Uterus (tissue), 4 donors: ENCODE measurements at places on chromosomes 7 and 10.

- no peaks in the 10 kb centered on the region for H3K36me3 ChIP-seq
- no peaks in the 10 kb centered on the region for H3K27me3 ChIP-seq
- H3K4me1 ChIP-seq, result no peaks in the 10 kb centered on the region
- H3K27ac ChIP-seq, result no peak overlapping the region
Observed at GRCh38 chr10:19730907-19731217, 85.4 kb upstream of the PLXDC2 start.

DNA sequence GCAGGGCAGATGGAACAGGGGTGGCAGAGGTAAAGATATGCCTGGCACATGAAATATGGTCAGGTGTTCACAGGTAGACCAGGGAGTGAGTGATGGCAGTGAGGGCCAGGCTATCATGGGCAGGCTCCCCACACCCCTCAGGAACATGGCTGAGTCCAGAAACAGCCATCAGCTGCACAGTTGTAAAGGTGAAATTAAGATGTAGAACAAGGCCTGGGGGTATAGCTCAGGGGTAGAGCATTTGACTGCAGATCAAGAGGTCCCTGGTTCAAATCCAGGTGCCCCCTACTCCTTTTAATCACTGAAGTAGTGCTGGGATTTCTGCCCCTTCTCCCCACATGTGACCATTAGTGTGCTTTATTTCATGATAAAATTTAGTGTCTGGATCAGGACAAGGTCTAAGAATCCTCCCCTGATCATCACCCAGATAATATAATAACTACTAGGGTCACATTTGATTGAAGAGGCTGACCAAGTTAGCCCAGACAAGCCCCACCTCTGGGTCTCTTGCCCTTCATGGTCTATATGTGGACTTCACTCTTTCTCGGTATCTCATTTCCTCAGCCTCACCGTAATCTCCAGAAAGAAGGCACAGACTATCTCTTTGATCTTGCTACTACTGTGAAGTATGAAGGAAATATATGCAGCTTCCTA is 69.0 kb downstream of the ZNF783 start:
- no peak for DNase-seq
- no peaks in the 10 kb centered on the region for H3K4me1 ChIP-seq
- H3K27ac ChIP-seq, result no peak overlapping the region
- no peak overlapping the region for H3K4me3 ChIP-seq
- no peaks in the 10 kb centered on the region for H3K27me3 ChIP-seq

- no peak overlapping the region for H3K27ac ChIP-seq
- no peak overlapping the region for H3K4me3 ChIP-seq
- no peaks in the 10 kb centered on the region for H3K27me3 ChIP-seq
- no peak for DNase-seq
Observed at GRCh38 chr7:435630-436366, 83.8 kb downstream of the PDGFA start.

- no peak for DNase-seq
- H3K36me3 ChIP-seq, result no peaks in the 10 kb centered on the region
- no peaks in the 10 kb centered on the region for H3K27me3 ChIP-seq
- peak overlapping the region; percentile 39 for H3K4me3 ChIP-seq
- H3K27ac ChIP-seq, result no peak overlapping the region
Observed at GRCh38 chr7:141073173-141073640, 657 bp upstream of the TMEM178B start.

GRCh38 chr10:5540080-5540479 is 15.3 kb downstream of the CALML3 start:
- H3K27me3 ChIP-seq, result no peaks in the 10 kb centered on the region
- H3K4me3 ChIP-seq, result no peak overlapping the region
- no peaks in the 10 kb centered on the region for H3K4me1 ChIP-seq
- peak; percentile 1 for DNase-seq
- H3K27ac ChIP-seq, result no peak overlapping the region
- no peaks in the 10 kb centered on the region for H3K36me3 ChIP-seq
